ENCODE measurements at places on chromosomes 13 and 19. TPM values are rescaled to one million over a fixed set of nuclear protein-coding genes. Genes with fewer than 3 reads are reported as not detected.

- no peak for DNase-seq
These were observed 504.5 kb downstream of the TBC1D4 start for GRCh38 chr13:74977498-74977897.

DNA sequence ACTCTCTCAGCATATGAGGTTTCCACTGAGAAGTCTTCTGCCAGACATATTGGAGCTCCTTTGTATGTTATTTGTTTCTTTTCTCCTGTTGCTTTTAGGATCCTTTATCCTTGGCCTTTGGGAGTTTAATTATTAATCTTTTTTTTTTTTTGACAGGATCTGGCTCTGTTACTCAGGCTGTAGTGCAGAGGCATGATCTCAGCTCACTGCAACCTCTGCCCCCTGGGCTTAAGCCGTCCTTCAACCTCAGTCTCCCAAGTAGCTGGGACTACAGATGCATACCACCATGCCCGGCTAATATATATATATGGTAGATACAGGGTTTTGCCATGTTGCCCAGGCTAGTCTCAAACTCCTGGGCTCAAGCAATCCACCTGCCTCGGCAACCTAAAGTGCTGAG, 6.6 kb upstream of the CYP4F3 start:
- DNase-seq, result no peak

DNA sequence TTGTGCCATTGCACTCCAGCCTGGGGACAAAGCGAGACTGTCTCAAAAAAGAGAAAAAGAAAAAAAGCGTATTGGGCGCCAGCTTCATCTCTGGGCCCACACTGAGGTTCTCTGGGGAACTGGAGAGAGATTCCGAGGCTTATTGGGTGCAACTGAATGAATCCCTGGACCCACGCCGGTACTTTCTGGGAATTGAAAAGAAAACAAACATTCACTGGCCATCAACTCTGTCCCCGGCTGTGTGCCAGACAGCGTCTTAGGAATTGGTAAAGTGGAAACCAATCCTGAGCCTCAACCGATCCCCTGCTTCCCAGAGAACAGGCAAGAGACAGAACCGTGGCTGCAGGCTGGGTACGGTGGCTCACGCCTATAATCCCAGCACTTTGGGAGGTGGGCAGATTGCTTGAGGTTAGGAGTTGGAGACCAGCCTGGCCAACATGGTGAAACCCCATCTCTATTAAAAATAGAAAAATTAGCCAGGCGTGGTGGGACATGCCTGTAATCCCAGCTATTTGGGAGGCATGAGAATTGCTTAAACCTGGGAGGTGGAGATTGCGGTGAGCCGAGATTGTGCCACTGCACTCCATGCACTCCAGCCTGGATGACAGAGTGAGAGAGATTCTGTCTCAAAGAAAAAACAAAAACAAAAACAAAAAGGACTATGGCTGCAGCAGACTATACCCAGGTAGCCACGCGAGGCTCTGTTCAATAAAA, 8.6 kb downstream of the ANO8 start:
- DNase-seq, result no peak

The PSG3 gene
- not detected for total RNA-seq

DNA sequence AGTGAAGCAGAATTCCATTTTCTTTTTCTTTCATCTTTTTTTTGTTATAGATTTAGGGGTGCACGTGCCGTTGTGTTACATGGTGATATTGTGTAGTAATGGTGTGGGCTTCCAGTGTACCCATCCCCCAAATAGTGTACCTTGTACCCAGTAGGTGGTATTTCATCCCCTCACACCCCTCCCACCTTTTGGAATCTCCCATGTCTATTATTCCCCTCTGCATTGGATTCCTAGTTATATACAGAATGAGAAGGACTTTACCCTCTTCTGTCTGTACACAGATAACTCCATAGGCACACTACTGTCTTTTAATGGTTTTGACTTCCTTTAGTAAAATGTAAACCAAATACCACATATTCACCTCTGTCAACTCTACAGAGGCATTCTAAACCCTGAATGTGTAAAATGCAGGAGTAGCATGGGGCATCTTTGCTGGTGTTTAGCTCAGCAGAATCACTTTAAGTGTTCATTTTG, 28.0 kb downstream of the FRY start:
- DNase-seq, result no peak

Measured in omental fat pad (tissue), 4 donors.